ENCODE measurements at places on chromosomes 12 and 14.

GRCh38 chr14:26527095-26527494 is 70.7 kb downstream of the NOVA1 start:
- DNase-seq: peak; percentile 60

GRCh38 chr14:65052832-65053231 is 49.5 kb downstream of the MAX start:
- no peak for DNase-seq

- peak; percentile 85 for DNase-seq
Observed at GRCh38 chr14:22982477-22983245, at the start of gene AJUBA. AJUBA (minus strand) TSS chr14:22982551; CDS start chr14:22982266, 285 bp downstream.

- no peak for DNase-seq
Observed at GRCh38 chr12:26466726-26467125, 271.4 kb downstream of the SSPN start.

GRCh38 chr12:42284157-42284556 is 41.7 kb downstream of the ZCRB1 start:
- DNase-seq: no peak

DNA sequence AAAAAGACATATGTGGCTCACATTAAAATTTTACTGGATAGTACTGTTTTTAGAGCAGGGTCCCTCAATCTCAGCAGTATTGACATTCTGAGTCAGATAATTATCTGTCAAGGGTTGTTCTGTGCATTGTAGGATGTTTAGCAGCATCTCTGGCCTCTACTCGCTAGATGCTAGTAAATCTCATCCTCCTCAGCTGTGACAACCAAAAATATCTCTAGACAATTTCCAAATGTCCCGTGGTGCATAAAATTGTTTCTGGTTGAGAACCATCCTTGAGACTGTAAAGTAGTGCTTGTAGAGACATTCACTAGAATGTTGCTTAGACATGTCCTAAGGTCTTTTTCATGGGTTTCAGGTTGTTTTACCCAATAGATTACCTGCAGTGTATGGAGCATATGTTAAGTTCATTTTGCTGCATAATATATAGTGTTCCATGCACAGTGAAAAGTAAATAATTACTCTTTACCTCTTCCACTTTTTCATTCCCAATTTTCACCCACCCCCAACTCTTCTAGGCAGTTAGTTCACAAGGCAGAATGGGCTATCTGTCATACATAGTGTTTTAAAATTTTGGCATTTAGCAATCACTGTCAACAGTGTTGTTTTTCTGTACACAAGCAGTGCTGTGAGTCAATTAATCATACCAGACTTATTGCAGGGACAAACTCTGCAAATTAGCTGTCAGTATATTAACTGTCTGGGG is 200.2 kb upstream of the SLC38A2 start:
- DNase-seq: no peak

- DNase-seq: no peak
Observed at GRCh38 chr12:118145798-118146156, 9.9 kb downstream of the PEBP1 start.
